PC-9 (cell line): ENCODE measurements at places on chromosomes 11 and 22.
A peak's percentile ranks its signal among the peaks of the same experiment; 100 is the strongest.

- peak; percentile 66 for DNase-seq
Measured at GRCh38 chr11:63635762-63636465, 21.7 kb upstream of the PLAAT3 start.

- peak; percentile 49 for DNase-seq
Measured at GRCh38 chr22:43945632-43946383, 9.4 kb upstream of the SAMM50 start.

- no peak for DNase-seq
Measured at GRCh38 chr11:69593851-69594250, 47.1 kb upstream of the CCND1 start.

DNA sequence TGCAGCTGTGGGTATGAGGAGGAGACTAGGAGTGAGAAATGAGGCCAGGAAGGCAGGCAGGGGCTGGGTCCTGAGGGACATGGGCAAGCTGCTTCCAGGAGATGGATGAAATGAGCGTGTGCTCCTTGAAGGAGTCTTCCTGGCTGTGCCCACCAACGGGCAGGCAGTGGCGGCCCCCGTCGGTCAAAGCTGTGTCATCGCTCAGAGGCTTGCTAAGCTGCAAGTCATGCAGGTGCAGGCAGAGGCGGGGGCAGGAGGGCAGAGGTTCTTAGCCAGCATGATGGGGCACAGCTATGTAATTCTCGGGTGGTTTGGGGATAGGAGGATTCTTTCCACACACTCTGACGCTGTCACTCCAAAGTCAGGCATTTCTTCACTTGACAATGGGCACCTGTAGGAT is 12.5 kb upstream of the PEX26 start:
- DNase-seq = no peak

DNA sequence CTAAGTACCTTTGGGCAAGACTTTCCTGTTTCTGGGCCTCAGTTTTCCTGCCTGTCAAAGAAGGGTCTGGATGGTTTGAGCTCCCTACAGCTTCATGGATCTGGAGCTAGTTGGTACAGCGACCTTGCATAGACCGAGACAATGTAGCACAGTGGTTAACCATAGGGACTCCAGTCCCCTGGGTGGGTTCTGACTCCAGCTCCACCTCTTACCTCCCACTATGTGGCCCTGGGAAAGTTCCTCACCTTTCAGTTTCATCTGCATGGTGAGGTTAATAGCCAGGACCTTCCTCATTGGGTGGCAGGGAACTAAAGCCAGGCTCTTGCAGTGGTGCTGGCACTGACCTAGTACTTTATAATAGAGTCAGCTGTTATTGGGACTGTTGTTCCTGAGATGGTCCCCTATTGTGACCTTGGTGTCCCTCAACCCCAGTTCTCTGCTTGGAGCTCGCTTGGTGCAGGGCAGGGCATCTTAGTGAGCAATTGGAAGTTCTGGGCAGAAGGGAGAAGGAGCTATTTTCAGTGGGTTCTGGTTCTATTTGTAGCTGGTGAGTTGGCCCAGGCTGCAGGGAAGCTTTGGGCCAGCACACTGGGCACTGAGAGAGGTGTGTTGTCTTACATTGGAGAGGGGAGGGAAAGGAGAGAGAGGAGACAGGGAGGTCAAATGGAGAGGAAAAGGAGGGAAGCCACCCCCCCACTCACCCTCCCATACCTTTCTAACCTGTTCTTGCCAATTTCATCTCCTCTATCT is 10.7 kb upstream of the MTMR3 start:
- no peak for DNase-seq

GRCh38 chr11:43376594-43376993 is 17.9 kb downstream of the TTC17 start:
- DNase-seq = no peak
